ENCODE measurements at places on chromosomes 2 and 18.

- DNase-seq = no peak
These were observed 543.0 kb downstream of the PLCL1 start for GRCh38 chr2:198347349-198347748.

DNA sequence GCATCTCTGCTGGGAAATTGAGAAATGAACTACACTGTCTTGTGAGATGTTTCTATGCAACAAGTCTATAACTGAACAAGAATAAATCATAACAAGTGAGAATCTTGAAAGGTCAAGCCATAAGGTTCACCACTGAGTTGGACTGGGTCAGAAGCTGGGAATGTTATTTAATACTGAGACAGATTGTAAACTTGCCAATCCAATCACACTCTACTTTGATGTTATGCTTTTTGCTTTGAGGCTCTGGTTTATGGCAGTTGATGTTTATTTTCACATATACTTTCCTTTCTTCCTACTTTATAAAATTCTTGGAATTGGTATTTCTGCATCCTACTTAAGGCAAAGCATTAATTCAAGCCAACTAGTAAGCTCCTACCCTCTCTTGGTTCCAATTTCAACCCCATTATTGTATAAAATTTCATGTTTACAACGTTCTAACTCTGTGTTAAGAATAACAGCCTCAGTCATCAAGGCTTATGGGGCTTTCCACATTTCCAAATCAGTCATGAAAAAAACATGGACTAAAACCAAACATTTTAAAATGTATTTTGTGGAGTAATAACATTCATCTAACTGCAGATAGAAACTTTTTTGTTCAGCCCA, 533.4 kb downstream of the NYAP2 start:
- no peak for DNase-seq

GRCh38 chr2:20212871-20213503, 11.9 kb downstream of the SDC1 start:
- DNase-seq = no peak

DNA sequence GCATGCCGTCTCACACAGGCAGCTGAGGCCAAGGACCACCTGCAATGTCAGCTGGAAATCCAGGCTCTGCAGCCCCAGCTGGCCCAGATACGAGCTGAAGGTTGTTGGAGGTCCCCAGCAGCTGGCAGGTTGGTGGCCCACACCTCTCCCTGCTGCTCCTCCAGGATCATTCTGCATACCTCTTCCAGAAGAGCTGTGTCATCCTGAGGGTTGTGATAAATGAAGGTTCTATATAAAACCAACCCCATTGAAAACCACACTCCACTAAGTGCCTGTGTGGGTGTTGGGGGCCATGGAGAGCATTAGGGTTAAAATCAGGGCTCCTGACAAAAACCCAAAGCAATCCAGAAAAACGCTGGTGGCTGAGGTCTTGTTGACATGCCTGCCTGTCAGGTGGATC, 50.4 kb downstream of the C1QL2 start:
- DNase-seq = no peak

- no peak for DNase-seq
These were observed 16.9 kb downstream of the ZAP70 start for GRCh38 chr2:97730245-97730644.

GRCh38 chr2:129074298-129074920, 755.7 kb upstream of the HS6ST1 start:
- no peak for DNase-seq

DNA sequence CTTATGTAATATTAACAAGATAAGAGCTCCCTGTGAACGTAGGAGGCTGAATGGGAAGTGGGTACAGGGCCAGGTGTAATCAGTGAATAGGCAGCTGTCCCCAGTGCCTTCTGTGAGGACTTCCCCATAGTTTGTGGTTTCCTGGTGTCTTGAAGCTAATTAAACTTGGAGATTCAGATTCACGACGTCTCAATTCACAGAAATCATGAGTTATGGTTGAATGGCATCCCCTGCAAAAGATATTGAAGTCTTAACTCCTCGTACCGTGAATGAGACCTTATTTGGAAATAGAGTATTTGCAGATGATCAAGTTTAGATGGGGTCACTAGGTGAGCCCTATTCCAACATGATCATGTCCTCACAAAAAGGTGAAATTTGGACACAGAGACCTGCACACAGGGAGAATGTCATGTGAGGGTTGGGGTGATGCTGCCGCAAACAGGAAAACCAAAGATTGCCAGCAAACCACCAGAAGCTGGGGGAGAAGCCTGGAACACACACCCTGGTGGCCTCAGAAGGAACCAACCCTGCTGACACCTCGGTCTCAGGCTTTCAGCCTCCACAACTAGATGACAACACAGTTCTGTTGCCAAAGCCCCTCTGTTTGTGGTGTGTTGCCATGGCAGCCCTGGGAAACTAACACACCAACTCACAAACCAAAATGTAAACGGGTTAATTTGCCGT, 13.2 kb downstream of the ARL4C start:
- peak; percentile 28 for DNase-seq

- no peak for DNase-seq
These were observed 245.7 kb downstream of the MTX2 start for GRCh38 chr2:176514805-176515500.

DNA sequence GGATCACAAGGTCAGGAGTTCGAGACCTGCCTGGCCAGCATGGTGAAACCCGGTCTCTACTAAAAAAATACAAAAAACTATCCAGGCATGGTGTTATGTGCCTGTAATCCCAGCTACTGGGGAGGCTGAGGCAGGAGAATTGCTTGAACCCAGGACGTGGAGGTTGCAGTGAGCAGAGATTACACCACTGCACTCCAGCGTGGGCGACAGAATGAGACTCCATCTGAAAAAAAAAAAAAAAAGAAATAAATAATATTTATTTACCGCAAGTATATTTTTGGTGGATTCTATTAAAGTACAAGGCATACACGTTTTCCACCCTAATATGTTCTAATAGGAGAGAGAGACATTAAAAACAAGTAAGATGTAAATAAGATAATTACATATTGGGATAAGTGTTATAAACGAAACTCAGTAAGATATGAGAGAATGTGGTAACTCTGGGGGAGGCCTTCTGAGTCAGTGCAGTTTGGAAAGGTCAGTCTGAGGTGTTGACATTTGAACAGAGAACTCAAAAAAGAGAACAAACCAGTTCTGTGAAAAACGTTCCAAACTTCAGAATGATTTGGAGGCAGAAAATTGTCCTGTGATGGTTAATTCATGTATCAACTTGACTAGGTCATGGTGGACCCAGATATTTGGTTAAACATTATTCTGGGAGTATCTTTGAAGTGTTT, 8.8 kb upstream of the POLI start:
- no peak for DNase-seq

DNA sequence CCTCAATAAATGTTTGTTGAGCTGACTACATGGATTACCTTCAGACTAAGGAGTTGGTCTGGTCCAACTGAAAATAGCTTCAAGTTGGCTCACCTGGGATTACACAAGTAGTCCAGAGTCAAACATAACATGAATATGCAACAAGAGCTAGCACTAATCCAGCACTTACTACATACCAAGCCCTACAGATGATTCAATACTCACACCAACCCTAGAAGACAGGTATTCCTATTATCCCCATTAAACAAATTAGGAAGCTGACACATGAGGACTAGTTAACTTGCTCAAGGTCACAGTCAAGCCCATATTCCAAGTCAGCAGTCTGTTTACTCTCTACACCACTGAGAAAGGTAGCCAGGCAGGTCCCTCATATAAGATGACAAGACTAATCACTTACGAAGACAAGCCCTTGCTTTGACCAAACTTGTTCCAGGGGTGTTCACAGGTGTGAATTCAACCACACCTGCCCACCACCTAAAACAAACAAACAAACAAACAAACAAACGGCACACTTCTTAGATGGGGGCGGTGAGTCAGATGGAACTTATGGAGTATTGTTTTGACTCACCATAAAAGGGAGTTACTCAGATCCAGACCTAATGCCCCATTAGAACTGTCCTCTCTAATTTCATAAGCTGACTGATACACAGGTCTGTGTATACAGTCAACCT, 29.1 kb downstream of the TMEM131 start:
- DNase-seq = no peak

DNA sequence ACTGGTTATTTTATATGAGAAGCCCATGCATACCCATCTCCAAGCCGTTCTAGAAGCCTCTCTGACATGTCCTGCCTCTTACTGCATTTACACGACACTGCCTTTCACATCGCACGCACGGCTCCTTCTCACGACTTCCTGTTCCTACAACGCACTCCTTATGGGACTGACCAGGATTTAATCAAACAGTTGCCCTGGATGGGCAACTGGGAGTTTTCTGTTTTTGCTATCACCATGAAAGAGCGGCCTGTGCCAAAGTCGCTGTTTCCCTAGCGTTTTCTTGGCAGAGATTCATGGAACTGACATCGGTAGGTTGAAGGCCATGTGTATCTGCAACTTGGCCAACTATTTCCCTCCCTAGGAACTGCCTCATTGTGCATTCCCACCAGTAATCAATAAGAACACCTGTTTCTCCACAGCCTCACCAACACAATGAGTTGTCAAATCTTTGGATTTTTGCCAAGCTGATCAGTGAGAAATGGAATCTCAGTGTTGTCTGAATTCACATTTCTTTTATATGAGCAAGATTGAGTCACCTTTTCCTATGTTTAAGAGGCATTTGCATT, 97.2 kb upstream of the OTOS start:
- no peak for DNase-seq

GRCh38 chr2:212871597-212871996, 279.8 kb downstream of the IKZF2 start:
- DNase-seq = no peak

DNA sequence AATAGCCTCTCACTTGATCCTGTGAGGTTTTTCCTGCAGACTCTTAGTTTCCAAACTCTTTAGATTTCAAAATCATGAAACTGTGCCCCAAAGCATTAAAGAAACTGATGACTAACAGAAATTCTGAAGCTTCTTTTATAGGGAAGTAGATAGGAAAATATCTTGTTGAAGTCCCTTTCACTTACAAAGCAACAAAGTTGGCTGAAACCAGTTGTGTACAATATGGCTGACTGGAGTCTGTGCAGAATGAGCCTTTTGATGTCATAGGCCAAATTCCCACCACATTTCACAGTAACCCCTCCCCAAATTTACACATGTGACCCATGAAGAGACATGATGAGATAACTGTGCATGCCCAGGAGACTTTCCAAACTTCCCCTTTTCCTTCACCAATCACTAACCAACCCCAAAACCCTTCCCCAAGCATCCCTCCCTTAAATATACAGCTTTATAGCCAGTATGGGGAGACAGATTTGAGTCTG, 61.7 kb upstream of the NCK2 start:
- no peak for DNase-seq

DNA sequence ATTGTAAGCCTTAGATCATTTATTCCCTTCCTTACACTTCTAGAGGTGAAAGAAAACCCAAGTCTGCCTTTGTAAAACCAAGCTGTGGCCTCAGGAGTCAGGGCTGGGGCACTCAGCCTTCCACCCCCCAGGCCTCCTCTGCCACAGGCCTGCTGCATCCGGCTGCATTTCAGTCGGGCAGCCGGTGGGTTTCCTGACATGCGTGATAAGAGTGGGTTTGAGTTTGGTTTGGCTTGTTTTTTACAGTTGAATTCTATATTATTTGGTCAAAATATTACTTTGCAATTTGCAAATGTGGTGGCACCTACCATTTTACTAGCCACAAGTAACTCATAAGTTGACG, 42.4 kb downstream of the ADI1 start:
- no peak for DNase-seq

- no peak for DNase-seq
These were observed 221.9 kb downstream of the ZNF407 start for GRCh38 chr18:74819433-74820059.

- no peak for DNase-seq
These were observed 745.0 kb upstream of the ACVR2A start for GRCh38 chr2:147099845-147100244.

DNA sequence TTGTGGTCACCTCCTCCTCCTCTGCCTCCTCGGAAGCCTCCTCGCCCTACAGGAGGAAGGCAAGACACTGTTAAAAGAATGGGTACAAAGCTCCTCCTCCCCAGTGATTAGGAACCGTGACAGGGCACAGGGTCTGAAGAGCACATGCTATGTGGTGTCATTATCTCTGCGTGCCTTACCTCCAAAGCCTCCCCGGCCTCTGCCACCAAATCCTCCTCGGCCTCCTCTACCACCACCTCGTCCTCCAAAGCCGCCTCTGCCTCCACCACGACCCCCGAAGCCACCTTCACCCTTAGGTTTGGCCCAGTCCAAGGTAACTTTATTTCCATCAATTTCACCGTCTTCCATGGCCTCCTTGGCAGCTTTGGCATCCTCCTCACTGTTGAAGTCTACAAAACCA, 9.1 kb downstream of the NCL start:
- no peak for DNase-seq

- peak; percentile 21 for DNase-seq
These were observed 67.4 kb downstream of the STEAP3 start for GRCh38 chr2:119290859-119291587.

GRCh38 chr18:46283895-46284295, 179.7 kb downstream of the HAUS1 start:
- no peak for DNase-seq

DNA sequence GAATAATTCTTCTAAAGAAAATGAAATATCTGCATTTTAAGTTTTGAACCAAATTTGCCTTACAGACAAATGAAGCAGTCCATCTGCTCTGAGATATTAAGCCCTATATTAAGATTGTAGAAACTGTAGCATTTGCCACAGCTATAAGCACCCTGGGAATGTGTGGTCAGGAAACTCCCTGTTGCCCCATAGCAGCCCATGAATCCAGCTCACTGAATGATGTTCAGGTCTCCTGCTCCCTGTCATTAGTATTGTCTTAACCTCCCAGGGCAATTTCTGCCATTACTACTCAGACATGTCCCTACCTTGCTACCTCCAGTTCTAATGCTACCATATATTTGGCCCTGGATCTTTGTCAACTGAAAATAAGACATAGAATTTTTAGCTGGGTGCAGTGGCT, 41.1 kb downstream of the CDK15 start:
- DNase-seq = no peak

GRCh38 chr2:70855667-70856066, 20.1 kb upstream of the CD207 start:
- no peak for DNase-seq

- DNase-seq = no peak
These were observed 212.6 kb upstream of the SP5 start for GRCh38 chr2:170502361-170503130.

GRCh38 chr2:239908744-239909143, 116.4 kb downstream of the NDUFA10 start:
- no peak for DNase-seq

GRCh38 chr2:177242121-177242987, 22.2 kb downstream of the NFE2L2 start:
- DNase-seq = no peak
